ENCODE measurements at places on chromosomes 1 and 21.
A peak's percentile ranks its signal among the peaks of the same experiment; 100 is the strongest.

- peak; percentile 94 for DNase-seq
Observed at GRCh38 chr1:181141431-181141910, 53.0 kb downstream of the IER5 start.

DNA sequence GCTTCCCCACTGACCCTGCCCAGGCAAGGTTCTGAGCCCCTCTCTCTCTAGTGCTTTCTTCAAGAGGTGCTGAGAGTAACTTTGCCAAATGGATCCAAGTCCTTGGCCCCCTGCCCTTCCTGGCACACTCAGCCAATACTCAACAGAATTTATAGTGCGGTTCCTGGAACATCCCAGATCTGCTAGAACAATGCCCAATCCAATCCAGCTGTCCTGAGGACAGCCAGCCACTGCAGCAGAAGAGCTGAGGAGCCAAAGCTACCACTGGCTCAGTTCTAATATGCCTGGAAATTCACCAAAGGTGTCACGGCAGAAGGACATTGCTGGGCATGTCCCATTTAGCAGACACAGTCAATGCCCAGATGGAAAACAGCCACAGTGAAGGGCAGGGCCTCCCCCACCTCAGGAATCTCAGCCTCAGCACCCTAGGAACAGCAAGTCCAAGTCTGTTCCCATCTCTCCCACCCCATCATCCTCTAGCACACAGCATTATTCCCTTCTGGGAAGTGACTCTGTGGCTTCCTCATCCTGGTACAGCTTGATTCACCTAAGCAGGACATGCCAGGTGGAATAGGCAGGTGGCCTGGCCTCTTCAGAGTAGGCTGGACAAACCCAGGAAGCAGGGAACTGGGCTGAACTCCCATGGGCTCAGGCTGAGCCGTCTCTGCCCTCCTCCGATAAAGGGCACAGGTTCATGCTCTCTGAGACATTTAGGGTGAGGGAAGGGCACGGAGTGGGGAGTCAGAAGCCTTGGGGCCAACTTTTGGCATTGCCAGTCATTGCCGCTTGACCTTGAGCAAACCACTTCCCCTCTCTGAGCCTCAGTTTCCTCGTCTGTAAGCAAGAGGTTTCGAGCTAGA lies 24.6 kb downstream of the PMVK start:
- DNase-seq = no peak

DNA sequence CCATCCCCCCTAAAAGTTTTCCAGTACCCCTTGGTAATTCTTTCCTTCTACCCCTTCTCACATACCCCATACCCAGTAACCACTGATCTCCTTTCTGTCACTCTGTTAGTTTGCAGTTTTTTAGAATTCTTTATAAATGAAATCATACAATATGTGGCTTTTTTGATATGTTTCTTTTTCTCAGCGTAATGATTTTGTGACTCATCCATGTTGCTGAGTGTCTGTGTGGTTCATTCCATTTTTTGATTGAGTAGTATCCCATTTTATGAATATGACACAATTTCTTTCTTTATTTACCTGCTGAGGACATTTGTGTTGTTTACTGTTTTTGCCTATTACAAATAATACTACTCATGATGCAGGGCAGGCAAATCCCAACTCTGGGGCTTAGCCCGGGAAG lies 1605.3 kb downstream of the BRINP3 start:
- DNase-seq = no peak

DNA sequence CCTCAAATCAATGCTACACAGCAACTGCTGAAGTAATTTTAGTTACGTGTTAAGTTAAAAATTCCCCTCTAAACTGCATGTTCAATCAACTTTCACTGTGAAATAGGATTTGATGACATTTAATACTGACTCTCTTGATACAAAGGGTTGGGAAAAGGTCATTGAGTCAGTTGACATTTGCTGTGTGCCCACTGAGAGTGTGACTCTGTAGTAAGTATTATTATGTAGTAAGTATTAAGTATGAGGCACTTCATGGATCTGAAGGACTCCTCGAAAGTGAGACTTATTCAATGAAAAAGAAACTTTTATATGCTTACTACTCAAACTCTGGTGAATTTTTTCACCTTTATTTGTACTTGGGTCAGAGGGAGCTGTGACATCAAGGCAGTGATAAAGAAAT lies 83.1 kb upstream of the S1PR1 start:
- DNase-seq = no peak

GRCh38 chr1:203325418-203326091 lies 20.2 kb downstream of the BTG2 start:
- DNase-seq = peak; percentile 73

- DNase-seq = no peak
Observed at GRCh38 chr1:75671708-75672107, 52.8 kb upstream of the ACADM start.

GRCh38 chr1:245118806-245119205 lies 36.0 kb upstream of the KIF26B start:
- DNase-seq = no peak

DNA sequence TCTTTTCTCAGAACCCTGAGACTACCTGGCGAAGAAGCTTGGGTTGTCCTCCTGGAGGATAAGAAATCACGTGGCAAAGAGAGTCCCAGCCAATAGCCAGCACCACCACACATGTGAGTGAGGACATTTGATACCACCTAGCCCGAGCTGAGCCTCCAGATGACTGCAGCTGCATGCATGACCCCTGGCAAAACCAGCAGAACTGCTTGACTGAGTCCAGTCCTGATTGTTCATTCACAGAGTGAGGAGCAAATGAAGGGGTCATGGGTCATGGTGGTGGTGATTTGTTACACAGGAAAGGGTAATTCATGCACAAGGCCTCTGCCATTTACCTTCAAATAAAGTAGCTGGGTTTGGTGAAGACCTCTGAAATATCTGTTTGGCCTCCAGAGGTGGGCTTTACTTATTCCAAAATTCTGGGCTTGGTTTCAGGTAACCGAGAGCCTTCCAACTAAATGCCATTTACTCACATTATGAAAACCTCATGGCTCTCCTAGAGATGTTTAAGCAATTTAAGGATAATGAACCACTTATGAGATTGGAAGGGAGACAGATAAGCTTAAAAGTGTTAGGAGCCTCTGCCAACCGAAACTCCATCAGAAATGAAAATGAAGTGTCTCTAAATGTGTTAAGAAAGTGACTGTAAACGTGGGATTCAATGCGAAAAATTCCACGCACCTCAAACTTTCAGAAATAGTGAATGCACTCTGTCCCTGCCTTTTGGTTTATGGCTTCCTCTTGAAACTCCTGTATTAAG lies 163.3 kb downstream of the SLC35F3 start:
- no peak for DNase-seq

DNA sequence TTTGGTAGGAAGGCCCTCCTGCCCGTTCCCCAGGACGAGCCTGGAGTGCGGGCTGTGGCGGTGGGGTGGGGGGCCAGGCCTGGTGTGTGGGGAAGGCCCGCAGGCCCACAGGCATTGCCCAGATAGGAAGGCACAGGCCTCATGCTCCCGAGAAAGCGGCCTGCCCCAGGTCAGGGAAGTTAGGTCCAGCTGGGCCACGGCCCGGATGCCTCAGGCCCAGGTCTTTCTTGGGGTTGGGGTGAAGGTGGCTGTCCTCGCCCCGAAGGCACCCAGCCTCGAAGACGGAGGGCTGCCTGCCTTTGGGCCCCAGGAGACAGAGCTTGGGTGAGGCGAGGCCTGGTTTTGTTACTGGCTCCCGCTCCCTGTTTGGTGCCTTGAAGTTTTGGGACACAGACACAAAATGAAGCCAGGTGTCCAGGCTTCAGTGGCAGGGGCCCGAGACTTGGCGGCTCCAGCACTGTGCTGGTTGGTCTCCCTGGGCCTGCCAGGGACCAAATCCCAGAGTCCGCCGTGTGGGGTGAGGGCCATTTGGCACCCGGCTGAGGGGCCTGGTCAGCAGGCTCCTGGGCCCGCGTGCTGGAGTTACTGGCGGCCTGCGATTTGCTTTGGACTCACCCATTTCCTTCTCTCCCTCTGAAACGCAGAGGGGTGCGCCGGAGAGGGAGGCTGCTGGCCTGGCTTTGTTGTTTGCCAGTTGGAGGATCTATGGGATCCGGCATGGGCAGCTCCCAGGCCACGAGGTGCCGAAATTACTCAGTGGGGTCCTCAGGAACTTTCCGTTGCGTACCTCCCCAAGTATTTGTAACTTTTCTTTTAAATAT lies 2.0 kb downstream of the SKI start:
- no peak for DNase-seq

- DNase-seq = no peak
Observed at GRCh38 chr21:38459490-38459889, 38.8 kb downstream of the ERG start.

- DNase-seq = no peak
Observed at GRCh38 chr1:208500375-208500774, 256.2 kb upstream of the PLXNA2 start.

DNA sequence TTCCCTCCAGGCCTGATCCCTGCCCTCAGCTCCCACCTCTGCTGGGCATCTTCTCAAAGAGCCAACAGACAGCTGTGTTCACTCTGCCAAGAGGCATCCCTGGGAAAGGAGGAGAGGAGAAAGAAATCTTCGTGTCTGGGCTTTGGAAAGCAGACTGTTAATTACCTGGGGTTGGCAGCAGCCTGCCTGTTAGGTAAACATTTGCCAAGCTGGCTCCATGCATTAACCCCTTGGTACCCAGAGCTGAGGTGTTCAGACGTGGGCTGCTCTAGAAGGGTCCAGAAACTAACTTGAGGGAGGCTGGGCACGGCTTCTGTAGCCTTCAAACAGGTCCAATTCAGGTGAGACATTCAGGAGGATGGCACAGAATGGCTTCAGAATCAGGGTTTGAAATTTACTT lies 8.7 kb upstream of the EXTL1 start:
- no peak for DNase-seq

DNA sequence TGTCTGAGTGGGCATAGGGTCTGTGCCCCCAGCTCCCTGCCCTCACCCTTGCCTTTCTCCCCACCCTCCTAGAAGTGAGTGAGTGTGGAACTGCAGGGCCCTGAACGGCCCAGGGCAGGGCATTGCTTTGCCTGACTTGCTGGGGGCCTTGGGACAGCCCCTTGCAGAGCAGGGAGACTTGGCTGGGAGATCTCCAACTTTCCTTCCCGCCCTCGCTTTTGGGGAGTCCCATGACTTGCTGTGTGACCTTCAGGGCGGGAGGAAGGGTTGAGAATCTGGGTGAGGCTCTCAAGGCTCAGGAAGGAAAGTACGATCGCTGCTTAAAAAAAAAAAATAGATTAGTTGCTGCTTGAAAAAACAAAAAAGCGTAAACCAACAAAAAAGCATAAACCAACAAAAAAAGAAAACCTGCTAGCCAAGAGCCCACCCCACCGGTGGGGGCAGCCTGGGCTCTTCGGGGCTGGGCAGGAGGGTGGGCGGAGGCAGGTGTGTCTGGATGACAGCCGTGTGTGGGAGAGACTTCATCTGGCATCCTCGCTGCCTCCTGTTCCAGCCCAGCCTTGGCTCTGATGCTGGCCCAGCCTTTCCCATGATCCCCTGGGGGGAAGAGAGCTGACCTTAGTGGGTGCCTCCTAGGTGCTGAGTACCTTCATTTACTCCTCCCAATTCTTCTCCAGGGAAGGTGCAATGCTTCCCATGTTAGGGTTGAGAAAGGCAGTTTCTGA lies 6.5 kb downstream of the NBL1 start:
- DNase-seq = no peak

GRCh38 chr21:15732290-15732995 lies 2.7 kb downstream of the USP25 start:
- peak; percentile 91 for DNase-seq

- no peak for DNase-seq
Observed at GRCh38 chr1:244075247-244075722, 24.2 kb downstream of the ZBTB18 start.

GRCh38 chr1:35439626-35440025 lies 117.6 kb downstream of the KIAA0319L start:
- no peak for DNase-seq

DNA sequence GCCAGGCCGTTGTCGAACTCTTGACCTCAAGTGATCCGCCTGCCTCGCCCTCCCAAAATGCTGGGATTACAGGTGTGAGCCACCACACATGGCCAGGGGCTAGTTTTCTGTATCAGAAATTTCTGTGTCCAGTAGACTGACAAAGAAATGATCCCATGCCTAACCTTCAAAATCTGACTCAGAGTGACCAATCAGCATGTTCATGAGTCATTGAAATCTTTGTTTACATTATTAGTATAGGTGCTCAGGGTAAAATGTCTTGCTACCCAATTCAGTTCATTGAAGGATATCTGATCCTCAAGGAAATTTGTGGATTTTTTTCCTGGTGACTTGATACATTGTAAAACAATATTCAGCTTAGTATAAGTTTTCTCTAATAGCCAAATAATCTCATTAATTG lies 11.0 kb upstream of the LDLRAD2 start:
- DNase-seq = no peak

DNA sequence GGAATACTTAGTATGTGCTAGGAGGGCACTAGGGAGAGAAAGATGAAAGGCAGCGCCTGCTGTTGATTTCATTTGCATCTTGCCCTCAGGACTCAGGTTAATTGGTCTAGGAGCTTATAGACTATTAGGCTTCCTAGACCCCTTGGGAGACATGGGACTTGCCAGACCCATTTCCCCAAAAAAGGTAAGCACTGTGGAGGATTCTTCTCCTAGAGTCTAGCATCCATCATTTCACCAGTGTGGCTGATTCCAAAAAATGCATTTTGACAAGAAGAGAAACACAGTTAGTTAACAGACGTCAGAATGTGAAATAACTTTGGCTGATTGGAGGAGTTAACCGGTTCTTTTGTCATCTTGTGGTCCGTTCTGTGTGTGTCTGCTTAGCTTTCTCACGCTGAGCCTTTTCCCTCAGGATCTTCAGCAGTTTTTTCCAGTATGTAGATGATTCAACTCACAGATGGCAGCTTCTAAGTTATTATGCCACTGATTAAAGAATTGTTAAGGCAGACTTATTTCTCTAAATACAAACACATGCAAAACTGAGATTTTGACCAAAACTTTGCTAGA lies 108.8 kb downstream of the KIF26B start:
- DNase-seq = no peak

GRCh38 chr1:48536477-48536876 lies 64.5 kb upstream of the SPATA6 start:
- no peak for DNase-seq

DNA sequence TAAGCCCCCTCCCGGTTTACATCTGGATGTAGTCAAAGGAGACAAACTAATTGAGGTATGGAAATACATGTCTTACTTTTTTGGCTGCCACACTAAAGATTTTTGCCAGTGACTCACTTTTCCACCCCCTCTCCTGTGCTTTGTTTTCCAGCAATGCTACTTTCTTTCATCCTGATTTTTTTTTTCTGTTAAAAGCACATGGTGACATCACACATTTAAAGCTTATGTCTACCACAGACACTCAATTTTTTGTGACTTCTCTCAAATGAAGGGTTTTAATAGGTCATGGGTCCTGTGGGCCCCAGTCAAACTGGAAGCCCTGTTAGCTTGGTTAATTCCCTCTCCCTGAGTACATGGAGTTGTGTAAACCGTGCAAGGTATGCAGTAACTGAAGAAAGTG lies 2.2 kb downstream of the PPP1R8 start:
- no peak for DNase-seq

DNA sequence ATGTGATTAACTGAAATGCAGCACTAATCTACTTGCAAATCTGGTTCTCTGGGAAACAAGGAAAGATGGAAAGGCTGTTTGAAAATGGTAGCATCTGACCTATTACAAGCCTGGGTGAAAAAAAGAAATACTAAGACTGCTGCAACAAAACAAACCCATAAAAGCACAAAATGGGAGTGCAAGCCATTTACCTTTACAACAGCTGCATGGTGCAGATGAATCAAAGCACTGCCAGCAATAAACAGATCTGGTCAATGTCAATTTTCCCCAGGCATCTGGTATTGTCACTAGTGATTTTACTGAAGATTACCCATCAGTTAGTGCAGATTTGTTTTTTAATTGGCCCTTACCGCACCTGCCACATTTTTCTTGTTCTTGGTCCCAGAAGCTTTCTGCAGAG lies 1341.7 kb downstream of the PLA2G4A start:
- DNase-seq = no peak

- DNase-seq = no peak
Observed at GRCh38 chr1:61140778-61141177, 58.4 kb downstream of the NFIA start.
